ENCODE measurements at places on chromosomes 5 and 9. TPM values are rescaled to one million over a fixed set of nuclear protein-coding genes. Genes with fewer than 3 reads are reported as not detected.

SPINK1 gene
- total RNA-seq, result 3,409 TPM

TIFAB gene
- total RNA-seq, result not detected

DNA sequence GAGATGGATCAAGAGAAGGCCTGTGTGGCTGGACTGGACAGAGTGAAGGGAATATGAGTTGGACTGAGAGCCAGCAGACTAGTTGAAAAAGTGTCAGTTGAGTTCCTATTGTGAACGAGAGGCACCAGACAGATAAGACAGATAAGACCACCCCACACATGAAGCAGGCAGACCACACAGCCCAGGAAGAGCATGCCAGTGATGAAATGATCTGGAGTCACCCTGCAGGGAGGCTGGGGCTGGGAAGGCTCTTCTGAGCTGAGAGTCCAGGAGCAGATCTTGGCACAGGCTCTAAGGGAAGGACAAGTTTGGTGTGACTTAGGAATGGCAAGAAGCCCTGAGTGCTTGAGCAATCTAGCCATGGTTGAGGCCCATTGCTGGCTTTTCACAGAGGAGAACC, 10.6 kb upstream of the SLC25A48 start:
- peaks cover 34% of the 10 kb centered on the region for H3K27me3 ChIP-seq
- no peak overlapping the region for H3K27ac ChIP-seq

GRCh38 chr9:130663258-130663976, 977 bp upstream of the PRDM12 start:
- H3K4me3 ChIP-seq, result no peak overlapping the region
- peaks cover 79% of the 10 kb centered on the region for H3K27me3 ChIP-seq
- DNase-seq, result no peak
- H3K4me1 ChIP-seq, result peaks cover 5% of the 10 kb centered on the region
- H3K27ac ChIP-seq, result no peak overlapping the region
- H3K36me3 ChIP-seq, result no peaks in the 10 kb centered on the region

DNA sequence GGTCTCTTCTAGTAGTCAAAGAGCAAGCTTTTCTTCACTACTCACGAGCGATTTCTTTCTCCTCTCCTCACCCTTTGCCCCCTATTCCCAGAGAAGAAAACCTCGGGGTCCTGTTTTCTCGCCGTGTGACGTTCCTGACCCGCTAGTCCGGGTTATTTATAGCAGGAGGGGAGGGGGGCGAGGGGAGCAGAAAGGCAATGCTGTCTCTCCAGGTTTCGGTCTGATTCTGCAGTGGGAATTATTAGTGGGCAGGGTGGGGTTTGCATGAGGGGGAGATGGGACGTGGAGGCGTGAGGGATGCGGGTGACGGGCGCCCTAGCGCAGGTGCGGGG, 847 bp upstream of the GABRB2 start:
- H3K36me3 ChIP-seq, result no peaks in the 10 kb centered on the region
- DNase-seq, result no peak
- H3K4me3 ChIP-seq, result peak overlapping the region; percentile 88
- H3K4me1 ChIP-seq, result peaks cover 8% of the 10 kb centered on the region
- no peak overlapping the region for H3K27ac ChIP-seq

CARD9 gene
- total RNA-seq, result 1.6 TPM

DNA sequence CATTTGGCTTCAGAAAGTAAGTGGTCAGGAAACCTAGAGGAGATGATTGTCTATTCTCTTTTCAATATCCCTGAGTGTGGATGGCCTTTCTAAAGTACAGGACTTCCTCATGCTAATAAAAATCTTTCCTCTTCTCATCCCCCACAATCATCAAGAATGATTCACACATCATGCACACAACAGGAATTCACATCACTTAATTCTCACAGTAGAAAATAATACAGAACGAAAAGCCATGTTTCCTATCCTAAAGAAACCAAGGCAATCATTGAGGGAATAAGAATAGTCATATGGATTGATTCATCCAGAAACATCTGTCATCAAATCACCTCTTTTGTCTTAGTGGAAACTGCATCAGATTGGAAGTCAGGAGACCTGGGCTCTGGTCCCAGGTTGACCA, 203.1 kb upstream of the PIK3R1 start:
- H3K4me1 ChIP-seq, result peaks cover 12% of the 10 kb centered on the region
- DNase-seq, result no peak
- no peaks in the 10 kb centered on the region for H3K36me3 ChIP-seq

SURF4 gene
- 122 TPM for total RNA-seq

GTF3C5 gene
- total RNA-seq, result 91.6 TPM

OSMR gene
- 0.19 TPM for total RNA-seq

PAEP gene
- total RNA-seq, result not detected

MEGF10 gene
- 12.5 TPM for total RNA-seq

GRCh38 chr9:15295761-15296405, 11.1 kb downstream of the TTC39B start:
- DNase-seq, result no peak
- no peak overlapping the region for H3K27ac ChIP-seq

- DNase-seq, result no peak
- H3K4me3 ChIP-seq, result no peak overlapping the region
- peaks cover under 1% of the 10 kb centered on the region for H3K4me1 ChIP-seq
These were observed 328.1 kb downstream of the HINT1 start for GRCh38 chr5:130836729-130837649.

DNA sequence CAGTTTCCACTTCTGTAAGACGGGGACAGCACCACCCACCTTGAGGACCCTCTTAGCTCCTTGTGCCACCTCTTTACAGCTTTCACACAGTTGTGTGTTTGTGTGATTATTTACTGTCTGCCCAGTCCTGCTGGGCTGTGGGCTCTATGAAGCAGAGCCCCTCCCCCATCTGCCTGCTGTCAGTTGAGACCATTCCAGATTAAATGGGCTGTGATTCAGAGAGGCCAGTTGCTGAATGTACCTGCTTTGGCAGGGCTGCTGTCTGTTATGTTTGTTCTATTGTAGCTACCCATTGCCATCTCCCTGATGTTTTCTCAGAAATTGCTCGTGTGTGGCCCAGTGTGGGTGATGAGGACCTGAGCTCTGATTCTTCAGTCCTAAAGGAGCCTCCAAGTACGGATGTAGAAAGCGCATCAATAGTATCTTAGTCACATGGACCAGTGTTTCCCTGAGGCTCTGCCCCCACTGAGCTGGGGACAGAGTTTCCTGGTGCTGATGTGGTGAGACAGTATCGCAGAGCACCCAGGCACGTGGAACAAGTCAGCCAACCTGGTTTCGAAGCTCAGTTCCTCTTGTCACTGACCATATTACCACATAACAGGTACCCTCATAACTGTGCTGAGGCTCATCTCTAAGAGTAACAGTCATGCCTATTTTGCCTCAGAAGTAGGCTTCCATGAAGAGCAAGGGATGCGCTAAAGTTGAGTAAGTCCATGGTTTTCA, 3.7 kb downstream of the ANGPTL2 start:
- H3K4me3 ChIP-seq, result no peak overlapping the region
- H3K4me1 ChIP-seq, result peaks cover 15% of the 10 kb centered on the region
- no peaks in the 10 kb centered on the region for H3K36me3 ChIP-seq
- H3K27me3 ChIP-seq, result peaks cover 15% of the 10 kb centered on the region
- no peak for DNase-seq

TAF11L10 gene
- not detected for total RNA-seq

DNA sequence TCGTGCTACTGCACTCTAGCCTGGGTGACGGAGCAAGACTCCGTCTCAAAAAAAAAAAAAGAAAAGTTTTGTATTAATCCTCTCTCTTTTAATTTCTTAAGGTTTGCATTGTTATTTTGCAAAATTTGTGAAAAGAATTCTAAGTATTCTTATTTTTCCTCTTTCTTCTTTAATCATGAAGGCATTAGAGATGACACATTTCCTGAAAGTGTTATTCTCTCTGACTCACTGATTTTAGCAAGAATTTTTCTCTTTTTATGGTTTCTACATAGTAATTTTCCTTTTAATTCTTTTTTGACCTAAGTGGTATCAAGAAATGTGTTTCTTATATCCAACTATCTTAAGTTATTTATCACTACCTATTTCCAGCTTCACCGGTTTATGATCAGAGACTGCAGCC, 78.0 kb downstream of the NSUN2 start:
- H3K27ac ChIP-seq, result no peak overlapping the region
- H3K4me3 ChIP-seq, result no peak overlapping the region
- DNase-seq, result no peak
- peaks cover 9% of the 10 kb centered on the region for H3K27me3 ChIP-seq
- H3K36me3 ChIP-seq, result no peaks in the 10 kb centered on the region
- no peaks in the 10 kb centered on the region for H3K4me1 ChIP-seq

- no peak overlapping the region for H3K4me3 ChIP-seq
- no peak overlapping the region for H3K27ac ChIP-seq
These were observed 49.8 kb downstream of the MAP1B start for GRCh38 chr5:72156946-72157624.

XPA gene
- total RNA-seq, result 16.4 TPM

- H3K27ac ChIP-seq, result no peak overlapping the region
- H3K4me1 ChIP-seq, result peaks cover 18% of the 10 kb centered on the region
- H3K4me3 ChIP-seq, result no peak overlapping the region
- H3K36me3 ChIP-seq, result no peaks in the 10 kb centered on the region
These were observed 18.7 kb upstream of the FABP6 start for GRCh38 chr5:160210606-160211005.

GRCh38 chr5:35850967-35851680, 5.6 kb upstream of the IL7R start:
- H3K4me3 ChIP-seq, result no peak overlapping the region
- peaks cover 4% of the 10 kb centered on the region for H3K27me3 ChIP-seq
- no peaks in the 10 kb centered on the region for H3K36me3 ChIP-seq

KCNV2 gene
- not detected for total RNA-seq

GRCh38 chr9:95373069-95373681, 55.7 kb upstream of the FANCC start:
- no peak overlapping the region for H3K27ac ChIP-seq
- H3K4me3 ChIP-seq, result no peak overlapping the region
- no peaks in the 10 kb centered on the region for H3K27me3 ChIP-seq
- H3K4me1 ChIP-seq, result peaks cover 3% of the 10 kb centered on the region
- H3K36me3 ChIP-seq, result no peaks in the 10 kb centered on the region

GFI1B gene
- total RNA-seq, result not detected

All from progenitor cell of endocrine pancreas (in vitro differentiated cells).